ENCODE measurements at places on chromosomes 7 and 10. TPM values are rescaled to one million over a fixed set of nuclear protein-coding genes. Genes with fewer than 3 reads are reported as not detected.

- DNase-seq = no peak
Measured at GRCh38 chr10:125720002-125720382, 483 bp downstream of the EDRF1 start.

GRCh38 chr7:51126324-51126723 lies 190.3 kb downstream of the COBL start:
- DNase-seq = no peak

DNA sequence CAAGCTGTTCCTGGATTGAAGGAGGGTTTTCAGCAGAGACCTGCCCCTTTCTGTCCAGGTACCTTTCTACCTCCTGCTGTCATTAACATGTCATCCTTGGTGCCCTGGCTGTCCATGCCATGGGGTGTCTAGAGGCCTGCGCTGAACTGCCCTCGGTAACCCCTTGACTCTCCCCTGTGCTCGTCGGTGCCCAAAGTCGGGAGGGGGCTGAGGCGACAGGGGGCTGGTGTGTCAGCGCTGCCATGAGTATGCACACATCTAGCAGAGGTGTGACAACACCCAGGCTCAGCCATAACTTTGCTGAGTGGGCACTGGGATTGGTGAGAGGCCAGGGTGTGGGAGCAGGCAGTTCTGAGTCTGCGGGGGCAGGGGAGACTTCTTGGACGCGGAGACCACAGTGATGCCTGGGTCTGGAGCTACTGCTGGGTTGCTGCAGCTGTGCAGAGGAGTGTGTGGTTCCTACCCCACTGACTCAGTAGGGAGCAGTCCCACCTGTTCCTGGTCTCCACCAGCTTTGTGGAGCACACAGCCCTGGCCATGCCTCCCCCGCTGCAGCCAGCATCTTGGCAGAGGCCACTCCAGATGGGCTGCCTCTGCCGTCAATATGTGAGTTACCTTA lies 376.2 kb upstream of the SEMA3C start:
- no peak for DNase-seq

DNA sequence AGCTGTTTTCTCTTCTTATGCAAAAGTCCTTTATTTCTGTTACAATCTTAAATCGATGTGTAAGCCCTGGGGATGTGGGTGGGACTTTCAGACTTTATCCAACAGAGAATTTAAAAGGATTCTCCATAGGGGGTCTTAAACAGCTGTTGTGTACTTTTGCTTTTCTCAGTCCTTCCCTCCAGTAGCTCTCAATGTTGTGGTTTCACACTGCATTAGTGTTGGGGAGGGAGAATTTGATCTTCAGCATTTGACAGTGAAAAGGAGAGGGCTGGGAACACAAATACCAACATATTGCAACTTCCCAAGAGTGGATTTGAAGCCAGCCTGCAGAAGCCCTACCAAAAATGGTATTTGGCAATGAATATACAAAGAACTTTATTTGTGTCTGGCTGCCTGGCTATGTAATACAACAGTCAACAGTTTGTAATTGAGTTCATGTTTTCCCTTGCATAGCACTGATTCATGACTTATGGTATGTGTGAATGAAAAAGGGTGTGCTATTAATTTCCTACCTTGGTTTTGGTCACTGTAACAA lies 80.1 kb upstream of the CAPZA2 start:
- DNase-seq = no peak

DNA sequence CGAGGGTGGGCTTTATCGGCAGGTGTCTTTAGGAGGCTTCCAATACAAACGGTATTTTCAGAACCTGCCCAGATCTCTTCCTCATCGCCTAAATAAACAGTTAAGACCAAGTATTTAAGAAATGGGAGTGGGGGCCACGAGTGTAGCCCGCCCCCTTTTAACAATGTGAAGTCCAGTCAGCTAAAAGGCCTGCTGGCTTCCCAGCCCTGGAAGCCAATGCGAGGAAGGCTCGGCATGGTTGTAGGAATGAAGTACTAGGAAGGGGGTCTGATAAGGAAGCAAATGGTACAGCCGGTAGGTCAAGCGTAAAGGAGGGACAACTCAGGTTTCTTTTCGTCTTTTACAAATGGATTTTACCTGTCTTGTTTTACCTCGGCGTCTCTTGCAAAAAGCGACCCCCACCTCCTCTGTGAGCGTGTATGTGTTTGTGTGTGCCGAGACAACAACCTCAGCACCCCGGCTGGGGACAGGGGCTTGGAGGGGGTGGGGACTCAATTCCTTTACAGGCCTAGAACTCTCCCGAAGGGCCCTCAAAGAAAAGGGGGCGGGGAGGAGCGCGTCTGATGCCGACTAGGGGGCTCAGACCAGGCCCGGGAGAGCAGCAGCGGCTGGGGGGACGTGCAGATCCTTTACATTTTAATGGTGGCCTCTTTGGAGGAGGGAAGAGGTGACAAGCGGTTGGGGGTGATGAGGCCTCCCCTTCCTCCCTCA lies 147.6 kb downstream of the GPR85 start:
- peak; percentile 31 for DNase-seq

DNA sequence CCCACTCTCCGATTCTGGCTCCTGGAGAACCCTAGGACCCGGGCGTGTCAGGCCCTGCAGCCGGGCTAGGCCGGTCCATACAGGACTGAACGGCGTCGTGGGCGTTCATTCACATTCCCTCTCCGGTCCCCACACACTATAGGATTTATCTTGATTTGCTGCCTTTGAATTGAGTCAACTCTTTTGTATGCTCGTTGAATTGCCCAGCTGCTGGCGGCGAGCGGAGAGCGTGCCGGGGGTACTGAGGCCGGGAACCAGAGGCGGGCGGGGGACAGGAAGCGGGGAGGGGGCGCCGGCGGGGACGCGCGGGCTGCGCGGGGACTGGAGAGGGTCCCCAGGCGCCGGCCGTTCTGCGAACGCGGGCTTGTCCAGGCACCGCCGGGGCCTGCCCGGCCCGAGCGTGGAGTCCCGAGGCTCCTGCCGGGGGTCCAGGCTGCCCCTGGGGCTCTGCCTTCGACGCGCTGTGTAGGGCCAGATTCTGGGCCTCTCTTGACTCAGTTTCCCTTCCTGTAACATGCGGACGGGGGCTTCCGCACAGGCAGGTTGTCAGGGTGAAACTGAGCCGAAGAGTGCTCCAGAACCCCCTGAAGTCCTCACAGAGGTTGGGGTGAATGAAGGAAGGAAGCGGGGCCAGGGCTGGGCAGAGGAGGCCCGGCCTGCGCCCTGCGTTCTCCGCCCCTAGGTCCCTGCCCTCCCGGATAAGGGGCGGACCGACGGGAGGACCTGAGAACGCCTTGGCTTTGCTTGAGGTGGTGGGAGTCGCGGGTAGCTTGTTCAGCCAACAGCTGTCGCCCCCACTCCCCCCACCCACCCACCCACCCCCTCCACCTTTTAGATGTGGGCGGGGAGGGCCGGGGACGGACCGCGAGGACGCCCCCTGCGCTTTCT lies 769 bp upstream of the ELFN1 start:
- no peak for DNase-seq

DNA sequence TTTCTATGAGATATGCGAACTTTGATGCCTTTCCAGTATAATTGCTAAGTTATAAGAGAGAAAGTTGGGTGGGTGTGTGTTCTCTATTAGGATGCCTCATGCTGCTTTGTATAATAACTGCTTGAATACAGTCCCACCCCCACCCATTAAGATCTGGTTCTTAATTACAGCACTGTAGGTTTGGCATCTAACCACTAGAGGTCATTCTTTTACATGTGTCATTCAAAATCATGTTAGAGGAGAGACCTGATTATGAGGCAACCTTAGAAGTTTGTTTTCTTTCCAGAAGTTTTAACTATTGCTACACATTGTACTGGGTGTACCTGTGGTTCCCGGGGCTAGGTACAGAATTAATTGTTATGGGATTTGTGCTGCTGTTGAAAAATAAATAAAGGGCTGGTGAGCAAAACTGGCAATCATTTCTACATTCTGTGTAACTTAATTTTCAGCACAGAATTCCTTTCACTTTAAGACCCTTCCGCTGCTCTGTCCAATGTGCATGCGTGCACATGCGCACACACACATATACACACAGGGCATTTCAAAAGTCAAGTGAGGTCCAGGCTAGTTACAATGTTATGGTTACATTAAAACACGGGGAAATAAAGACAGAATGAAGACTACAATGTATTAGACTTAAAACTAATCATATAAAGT lies 1156.3 kb downstream of the SORCS3 start:
- DNase-seq = peak; percentile 43

DNA sequence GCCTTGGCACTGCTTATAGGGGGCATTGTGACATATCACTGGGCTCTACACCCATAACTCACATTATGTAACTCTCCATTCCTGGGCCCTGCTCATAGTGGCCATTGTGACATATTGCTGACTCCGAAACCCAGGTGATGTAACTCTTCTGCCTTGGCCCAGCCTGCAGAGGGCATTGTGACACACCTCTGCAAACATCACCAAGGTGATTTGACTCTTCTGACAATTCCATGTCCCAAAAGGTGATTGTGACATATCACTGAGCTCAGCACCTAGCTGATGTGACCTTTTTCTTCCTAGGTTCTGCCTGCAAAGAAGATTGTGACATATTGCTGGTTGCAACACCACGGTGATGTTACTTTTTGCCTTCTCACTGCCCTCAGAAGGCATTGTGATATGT lies 36.5 kb upstream of the ZNF680 start:
- DNase-seq = no peak

DNA sequence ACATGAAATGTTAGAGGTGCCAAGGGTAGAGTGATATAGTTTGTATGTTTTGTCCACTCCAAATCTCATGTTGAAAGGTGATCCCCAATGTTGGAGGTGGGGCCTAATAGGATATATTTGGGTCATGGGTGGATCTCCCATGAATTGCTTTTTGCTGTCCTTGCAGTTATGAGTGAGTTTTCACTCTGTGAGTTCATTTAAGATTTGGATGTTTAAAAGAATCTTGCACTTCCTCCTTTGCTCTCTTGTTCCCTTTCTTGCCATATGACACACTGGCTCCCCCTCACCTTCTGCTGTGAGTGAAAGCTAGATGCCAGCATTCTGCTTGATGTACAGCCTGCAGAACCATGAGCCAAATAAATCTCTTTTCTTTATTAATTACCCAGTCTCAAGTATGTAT lies 269.2 kb downstream of the ZWINT start:
- DNase-seq = no peak

GTF2IRD1 gene
- 54.7 TPM for total RNA-seq

PLEKHS1 gene
- not detected for total RNA-seq

TRIM56 gene
- total RNA-seq = 9.4 TPM

FAM24B gene
- not detected for total RNA-seq

Measured in A172 (cell line).